A673 (cell line): ENCODE measurements at places on chromosomes 13 and 19.

DNA sequence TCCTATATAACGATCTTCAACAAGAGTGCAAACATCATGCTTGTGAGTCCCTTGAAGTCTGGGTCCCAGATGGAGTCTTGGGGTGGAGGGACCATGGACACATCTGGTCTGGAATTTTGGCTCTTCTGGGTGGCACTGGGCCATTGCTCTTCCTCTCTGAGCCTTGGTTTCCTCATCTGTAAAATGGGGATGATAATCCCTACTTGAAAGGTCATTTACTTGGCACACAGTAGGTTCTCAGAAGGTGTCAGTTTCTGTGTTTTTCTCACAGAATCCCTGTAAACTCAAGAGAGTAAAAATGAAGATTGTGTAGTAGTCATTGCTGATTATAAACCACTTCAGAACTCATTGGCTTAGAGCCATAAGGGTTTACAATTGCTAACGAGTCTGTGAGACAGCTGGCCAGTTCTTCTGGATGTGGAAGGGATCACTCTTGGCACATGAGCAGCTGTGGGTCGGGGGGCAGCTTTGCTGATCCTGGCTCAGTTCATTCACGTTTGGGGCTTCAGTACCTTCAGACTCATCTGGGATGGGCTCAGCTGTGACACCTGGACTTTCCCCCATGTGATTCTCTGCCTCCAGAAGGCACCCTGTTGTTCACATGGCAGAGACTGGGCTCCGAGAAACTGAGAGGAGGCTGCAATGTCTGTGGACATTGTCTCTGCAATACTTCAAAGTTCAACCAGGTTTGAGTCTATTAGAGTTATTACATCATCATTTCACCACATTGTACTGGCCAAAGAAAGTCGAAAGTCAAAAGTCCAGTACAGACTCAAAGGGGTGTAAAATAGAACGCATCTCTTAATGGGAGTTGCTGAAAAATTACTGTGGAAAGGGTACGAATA, 7.8 kb downstream of the CYP4F12 start:
- DNase-seq: no peak

GRCh38 chr13:19185086-19185864, 3.7 kb upstream of the TUBA3C start:
- no peak for DNase-seq

GRCh38 chr13:44874886-44875630, 114.2 kb downstream of the NUFIP1 start:
- no peak for DNase-seq

DNA sequence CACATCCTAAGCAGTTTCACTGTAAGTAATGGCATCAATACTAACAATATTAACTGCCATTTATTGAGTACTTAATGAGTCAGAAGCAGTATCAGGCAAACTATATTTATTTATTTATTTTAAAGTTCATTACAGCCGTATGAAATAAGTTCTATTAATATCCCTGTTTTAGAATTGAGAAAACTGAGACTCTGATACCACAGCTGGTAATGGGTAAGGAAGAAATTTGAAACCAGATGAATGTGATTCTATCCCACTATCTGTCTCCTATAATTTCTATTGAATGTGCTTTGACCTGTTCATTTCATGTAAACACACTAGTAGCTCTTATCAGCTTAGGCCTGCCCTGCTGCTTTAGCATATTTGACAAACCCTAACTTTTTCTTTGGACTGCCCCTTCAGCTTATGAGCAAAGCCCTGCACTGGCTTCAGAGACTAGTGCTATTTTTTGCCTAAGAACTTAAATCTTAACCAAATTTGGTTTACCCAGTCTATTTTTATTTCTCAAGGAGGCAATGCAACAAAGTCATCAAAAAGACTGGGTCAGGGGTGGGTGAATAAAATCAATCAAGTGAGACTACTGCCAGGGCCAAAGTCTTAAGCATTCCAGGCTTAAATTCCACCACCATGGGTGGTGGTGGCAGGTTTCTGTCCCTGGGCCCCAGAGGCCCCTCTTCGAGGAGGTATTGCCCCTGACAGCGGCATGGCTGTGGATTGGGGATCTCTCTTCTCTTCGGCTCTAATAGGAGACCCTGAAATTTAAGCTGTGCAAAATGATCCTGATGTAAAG, 143.4 kb downstream of the DLEU7 start:
- no peak for DNase-seq

GRCh38 chr19:41700381-41701195, 7.8 kb upstream of the CEACAM5 start:
- DNase-seq: no peak

GRCh38 chr19:17164639-17165038, 50.5 kb upstream of the USE1 start:
- no peak for DNase-seq

GRCh38 chr13:99046851-99047250, 69.0 kb upstream of the DOCK9 start:
- DNase-seq: no peak

DNA sequence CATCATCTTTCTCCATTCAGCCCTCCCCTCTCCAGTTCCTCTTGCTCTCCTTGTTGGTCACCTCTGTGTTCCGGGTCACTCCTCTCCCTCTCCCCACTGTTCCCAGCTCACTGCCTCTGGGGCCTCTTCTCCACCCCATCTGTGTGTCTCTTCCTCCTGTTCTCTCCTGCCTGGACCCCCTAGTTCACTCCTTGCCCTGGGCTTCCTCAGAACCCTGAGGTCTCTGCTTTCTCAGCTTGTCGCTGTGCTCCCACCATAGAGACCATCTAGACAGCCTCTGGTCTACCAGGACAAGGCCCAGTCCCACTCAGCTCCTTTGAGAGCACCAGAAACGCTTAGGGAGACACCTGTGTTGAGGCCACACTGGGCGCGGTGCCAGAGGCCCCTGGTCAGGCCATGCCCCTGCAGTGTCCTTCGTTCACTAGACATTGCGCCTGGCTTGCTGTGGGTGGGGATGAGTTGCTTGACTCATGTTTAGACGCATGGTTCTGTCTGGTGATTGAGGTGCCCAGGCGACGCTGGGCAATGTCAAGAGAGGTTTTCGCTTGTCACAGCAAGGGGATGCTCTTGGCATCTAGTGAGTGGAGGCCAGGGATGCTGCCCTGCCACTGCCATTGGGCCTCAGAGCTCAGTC, 4.8 kb downstream of the LENG9 start:
- no peak for DNase-seq

DNA sequence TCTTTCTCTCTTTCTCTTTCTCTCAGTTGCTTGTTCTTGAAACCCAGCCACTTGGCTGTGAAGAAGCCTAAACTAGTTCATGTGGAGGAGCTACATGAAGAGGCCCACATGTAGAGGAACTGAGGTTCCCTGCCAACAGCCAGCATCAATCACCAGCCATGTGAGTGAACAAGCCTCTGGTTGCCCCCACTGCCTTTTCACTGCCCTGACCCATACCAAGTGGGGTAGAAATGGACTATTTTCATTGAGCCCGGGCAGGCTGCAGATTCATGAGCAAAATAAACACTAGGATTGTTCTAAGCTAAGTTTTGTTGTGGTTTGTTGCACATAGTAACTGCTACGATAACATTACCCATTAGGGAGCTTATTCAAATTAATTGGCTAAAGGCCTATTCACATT, 78.7 kb upstream of the FAM216B start:
- no peak for DNase-seq

DNA sequence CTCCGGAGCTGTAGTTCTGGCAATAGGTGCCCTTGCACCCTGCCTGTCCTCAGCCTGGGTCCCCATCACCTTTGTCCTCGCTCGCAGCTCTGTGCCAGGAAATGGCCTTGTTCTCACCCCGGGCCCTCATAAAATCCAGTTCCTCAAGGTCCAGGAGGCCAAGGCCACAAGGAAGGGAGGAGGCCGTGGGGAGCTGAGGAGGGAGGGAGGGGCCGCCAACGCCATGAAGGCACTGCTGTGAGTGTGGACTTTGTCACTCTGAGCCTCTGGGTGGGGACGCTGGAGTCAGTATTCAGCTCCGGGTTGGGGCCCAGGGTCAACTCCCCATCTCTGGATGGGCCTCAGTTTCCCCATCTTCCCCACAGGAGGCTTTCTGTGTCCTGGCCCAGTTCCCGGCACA, 9.2 kb upstream of the GNA11 start:
- no peak for DNase-seq

DNA sequence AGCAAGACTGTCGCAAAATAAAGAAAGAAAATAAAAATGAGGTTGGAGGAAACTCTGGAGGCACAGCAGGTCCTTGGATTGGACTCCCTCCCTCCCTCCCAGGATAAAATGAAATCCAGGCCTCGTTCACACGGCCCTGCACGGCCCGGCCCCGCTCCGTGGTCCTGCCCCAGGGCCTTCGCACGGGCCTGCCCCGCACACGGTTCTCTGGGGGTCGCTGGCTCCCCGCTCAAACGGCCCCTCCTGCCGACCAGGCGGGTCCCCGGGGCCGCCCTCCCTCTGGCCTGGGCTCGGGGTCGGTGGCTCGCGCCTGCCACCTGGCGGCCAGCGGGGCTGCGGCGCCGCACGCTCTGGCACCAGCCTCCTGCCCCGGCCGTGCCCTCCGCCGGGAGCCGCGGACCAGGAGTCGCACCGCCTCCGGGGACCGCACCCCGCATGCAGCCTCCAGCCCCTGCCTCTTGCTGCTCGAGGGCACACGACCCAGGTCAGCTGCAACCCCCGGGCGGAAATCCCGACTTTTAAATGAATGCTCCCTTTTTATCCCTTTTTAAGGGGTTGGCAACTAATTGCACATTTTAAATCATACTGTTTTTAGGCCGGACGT, 1.5 kb upstream of the WDR18 start:
- peak; percentile 70 for DNase-seq

DNA sequence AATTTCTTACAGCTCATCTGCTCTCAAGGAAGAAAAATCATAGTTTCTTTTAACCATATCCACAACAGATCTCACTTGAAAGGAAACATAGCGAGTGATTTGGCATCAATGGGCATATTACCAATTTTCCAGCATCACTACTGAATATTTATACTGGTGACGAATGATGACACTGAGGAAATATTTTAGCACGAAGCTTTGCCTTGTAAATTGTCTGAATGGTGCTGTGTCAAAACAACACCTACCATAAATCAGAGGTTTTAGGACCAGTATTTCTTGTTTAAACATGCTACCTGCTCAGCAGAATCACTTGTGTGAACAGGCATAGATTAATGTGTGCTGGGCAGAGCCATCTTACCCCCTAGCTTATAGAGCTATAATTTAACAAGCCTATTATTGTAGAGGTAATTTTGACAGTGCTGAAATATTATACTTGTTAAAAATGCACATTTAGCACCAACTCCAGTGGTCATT, 146.8 kb downstream of the ABCC4 start:
- no peak for DNase-seq

DNA sequence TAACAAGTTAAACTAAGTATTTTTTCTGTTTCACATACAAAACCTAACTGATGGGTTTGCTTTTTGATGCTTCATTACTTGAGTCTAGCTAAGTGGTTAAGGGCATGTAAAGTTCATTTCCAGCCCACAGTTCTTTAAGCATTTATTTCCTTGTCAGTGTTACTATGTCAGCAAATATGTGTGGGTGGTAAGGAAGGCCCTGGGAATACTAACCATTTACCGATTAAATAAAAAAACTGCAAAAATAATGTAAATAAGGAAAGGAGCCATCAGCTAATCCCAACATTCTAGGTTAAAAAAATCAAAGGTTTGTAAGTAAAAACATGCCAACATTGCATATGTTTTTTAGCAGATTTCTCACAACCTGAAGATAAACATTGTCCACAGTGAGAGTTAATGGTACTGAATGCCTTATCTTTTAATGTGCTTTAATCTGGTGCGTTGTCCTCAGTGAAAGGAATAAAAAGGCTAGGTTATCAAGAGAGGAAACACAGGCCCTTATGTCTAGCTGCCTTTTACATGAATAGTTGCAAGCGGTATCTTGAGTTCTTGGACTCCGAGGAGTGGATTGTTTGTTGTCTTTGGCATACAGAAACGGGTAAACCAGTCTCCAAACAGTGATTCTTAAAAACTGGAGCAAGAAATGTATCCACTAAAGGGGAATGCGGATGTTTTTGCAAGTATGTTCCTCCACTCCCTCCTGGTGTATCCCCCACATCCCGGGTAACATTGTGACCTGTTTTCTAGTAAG, 949.6 kb upstream of the SLC10A2 start:
- no peak for DNase-seq

GRCh38 chr13:98905199-98905598, 72.7 kb downstream of the DOCK9 start:
- no peak for DNase-seq

- DNase-seq: no peak
Observed at GRCh38 chr19:16233836-16234551, 36.3 kb downstream of the AP1M1 start.

GRCh38 chr13:30738526-30739236, 3.3 kb downstream of the ALOX5AP start:
- peak; percentile 14 for DNase-seq

- DNase-seq: no peak
Observed at GRCh38 chr13:30629527-30629926, 11.8 kb downstream of the USPL1 start.

GRCh38 chr13:78595495-78596398, 7.6 kb downstream of the POU4F1 start:
- DNase-seq: peak; percentile 52

GRCh38 chr13:44508562-44509077, 67.5 kb downstream of the TSC22D1 start:
- DNase-seq: no peak

- DNase-seq: no peak
Observed at GRCh38 chr19:29663861-29664752, 1.2 kb upstream of the PLEKHF1 start.

GRCh38 chr19:18290302-18291018, 9.0 kb upstream of the JUND start:
- DNase-seq: no peak

- DNase-seq: no peak
Observed at GRCh38 chr19:50943074-50943828, 9.6 kb downstream of the KLK5 start.

DNA sequence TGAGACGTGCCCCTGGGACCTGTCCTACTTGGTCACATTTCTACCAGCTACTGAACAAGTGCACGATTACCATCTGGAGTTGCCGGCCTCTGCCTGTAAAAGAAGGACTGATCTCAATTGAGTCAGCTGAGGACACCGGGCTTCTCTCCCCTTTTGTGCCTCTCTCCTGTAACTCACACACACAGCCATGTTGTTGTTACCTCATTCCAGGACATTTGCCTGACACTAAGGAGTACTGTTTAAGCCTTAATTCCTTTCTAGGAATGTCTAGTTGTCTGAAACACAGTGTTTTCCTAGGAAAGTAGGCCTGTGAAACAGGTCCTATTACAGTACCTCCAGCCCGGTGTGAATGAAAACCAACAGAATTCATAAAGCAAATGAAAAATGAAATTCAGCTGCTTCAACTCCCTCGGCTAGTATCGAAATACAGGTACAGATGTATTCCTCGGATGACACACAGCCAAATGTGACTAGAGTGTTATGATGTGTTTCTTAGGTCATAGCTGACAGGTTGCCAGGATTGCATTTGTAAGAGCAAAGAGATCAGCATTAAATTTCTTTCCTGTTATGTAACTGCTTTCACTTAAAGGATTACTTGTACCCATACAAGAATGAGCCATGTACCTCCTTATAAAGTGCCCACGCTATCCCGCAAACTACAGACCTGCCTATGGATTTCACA, 152.0 kb upstream of the IRS2 start:
- DNase-seq: peak; percentile 6

DNA sequence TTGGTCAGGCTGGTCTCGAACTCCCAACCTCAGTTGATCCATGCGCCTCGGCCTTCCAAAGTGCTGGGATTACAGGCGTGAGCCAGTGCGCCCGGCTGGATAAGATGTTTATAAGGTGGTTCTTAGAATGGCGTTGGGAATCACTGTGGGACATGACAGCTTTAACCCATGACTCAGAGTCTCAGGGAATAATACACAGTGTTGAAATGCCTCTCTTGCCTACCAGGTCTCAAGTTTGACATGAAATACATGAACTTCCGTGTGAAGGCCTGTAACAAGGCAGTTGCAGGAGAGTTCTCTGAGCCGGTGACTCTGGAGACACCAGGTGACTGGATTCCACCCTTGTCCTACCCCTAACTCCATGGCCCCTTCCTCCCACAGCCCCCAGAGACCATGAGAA, 12.6 kb downstream of the FSD1 start:
- DNase-seq: no peak
